WTC11 (cell line): ENCODE measurements at places on chromosomes 1 and 21.

- no peak for DNase-seq
Observed at GRCh38 chr1:59653968-59654367, 160.8 kb upstream of the HOOK1 start.

DNA sequence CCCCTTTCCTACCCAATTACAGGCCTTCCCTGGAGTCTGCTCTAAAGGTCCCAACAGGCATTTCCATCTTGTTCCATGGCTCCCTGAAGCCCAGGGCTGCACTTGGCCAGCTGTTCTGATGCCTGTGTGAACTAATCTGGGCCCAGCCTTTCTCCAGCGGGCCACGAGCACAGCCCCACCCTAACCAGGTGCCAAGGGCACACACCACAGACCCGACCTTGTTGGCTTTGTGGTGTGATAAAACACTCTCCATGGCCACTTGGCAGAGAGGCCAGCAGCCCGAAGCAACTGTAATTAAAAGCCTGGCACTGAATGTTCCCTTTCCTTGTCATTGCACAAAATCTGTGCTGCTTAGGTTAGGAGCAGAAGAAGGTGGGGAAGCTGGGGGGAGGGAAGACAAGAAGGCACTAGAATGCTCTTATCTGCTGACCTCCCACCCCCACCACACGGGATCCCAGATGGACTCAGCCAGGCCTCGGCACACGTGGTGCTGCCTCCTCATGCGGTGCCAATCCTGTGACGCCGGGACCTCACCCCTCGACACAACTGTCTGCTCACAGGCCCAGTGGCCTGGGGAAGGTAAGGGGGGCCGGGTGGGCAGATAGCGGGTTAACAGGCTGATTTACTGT lies 9.9 kb downstream of the HCRTR1 start:
- DNase-seq = no peak

DNA sequence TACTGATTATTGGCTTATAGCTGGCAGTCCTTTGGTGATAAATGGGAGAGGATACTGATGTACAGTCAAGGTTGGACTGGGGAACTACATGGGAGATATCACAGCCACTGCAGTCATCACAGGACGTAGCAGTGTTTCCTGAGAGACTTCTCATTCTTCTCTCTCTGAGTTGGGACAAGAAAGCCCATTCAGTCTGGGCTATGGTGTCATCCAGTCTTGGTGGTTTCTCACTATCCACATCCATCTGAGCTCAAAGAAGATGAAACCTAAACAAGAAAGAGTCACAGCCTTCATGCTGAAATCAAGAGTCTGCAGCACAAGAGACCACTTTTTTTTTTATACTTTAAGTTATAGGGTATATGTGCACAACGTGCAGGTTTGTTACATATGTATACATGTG lies 12.8 kb upstream of the CD53 start:
- no peak for DNase-seq

GRCh38 chr1:24790490-24790889 lies 45.2 kb downstream of the CLIC4 start:
- no peak for DNase-seq
